ENCODE measurements at places on chromosomes 3 and 15.

- DNase-seq, result no peak
Measured at GRCh38 chr3:125359700-125360099, 15.4 kb downstream of the ZNF148 start.

- no peak for DNase-seq
Measured at GRCh38 chr15:73078291-73078690, 26.0 kb downstream of the NEO1 start.

DNA sequence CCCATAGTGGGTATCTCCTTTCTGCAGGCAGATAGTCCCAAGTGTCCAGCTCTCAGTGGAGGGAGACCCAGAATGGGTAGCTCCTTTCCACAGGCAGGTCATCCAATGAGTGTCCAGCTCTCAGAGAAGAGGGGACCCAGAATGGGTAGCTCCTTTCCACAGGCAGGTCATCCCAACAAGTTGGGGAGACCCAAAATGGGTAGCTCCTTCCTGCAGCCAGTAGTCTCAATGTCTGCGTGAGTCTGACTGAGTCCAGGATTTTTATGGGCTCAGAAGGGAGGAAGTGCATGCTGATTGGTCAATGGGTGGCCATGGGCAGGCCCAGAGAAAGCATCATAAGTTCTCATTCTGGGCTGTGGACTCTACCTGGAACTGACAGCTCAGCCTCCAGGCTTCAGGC, 150.7 kb upstream of the P2RY1 start:
- DNase-seq, result no peak

DNA sequence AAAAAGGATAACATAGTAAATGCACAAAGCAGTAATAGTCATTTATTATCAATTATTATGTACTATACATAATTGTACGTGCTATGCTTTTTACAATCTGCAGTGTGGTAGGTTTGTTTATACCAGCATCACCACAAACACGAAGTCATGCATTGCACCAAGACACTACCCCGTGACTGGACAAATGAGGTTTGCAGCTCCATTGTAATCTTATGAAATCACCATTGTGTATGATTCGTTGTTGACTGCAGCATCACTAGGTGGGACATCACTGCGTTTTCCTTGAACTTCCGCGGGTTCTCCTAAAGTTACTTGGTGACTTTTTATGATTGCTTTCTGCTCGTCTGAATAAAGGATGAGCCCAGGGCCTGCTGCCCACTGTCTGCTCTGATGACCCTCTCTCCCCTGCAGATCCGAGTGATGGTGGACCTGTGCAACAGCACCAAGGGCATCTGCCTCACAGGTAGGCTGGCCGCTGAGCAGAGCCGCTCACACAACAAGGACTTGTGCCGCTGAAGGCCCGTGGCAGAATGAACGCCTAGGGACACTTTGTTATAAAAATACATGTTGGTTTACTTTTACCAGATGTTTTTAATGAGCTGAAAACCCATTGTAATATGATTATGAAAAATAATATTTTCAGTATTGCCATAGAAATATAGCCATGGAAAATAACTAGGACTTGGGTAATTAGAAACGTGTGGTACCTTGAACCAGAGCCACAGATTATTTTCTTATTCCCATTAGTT, 35.8 kb downstream of the GLDN start:
- no peak for DNase-seq

DNA sequence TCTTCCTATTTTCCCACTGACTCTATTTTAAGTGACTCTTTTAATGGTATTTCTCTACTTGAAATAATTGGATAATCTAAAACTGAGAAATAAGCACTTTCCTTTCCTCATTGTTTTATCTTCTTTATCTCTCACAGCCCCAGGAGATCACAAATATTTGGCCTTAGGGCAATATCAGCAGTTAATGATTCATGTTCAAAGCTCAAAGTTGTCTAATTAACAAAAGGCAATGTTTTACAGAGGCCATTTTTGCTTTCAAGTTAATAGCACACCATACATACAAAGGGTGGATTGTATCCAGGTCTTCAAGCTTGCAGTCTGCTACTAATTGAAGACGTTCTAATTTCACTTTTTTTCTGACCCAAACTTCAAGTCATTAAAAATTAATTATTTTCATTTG, 120.1 kb downstream of the LRRN1 start:
- DNase-seq, result no peak

DNA sequence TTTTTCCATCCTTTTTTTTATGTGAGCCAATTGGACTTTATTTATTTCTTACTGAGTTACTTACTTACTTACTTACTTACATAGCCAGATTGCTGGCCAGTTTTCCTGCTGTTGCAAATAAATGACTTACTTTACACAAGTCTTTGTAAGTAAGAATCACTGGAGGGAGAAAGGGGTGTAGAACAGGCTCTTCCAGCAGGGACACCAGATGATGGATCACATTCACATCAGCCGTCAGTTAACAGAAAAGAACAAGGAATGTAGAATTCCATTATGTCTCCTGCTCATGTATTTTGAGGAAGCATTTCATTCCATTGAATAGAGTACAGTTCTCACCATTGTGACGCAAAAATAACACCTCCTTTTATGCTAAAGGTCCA, 188.6 kb downstream of the FNDC3B start:
- DNase-seq, result no peak

DNA sequence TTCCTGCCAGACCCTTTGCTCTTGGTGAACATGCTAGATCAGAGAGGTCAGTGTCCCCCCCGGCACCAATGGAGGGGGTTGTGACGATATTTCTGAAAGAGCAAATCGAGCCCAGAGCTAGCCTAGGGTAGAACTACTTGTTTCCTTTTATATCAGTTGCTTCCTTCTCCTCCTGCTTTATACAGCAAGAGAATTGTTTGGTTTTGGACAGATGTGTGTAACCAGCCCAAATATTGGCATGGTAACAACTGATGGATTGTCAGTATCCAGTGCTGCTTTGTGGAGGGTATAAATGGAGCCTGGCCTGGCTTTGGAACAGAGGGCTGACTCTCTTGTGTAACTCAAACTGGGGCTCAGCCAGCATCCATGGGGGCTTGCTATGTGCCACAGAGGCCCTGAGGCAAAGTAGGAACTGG, 27.2 kb downstream of the SNX1 start:
- no peak for DNase-seq

DNA sequence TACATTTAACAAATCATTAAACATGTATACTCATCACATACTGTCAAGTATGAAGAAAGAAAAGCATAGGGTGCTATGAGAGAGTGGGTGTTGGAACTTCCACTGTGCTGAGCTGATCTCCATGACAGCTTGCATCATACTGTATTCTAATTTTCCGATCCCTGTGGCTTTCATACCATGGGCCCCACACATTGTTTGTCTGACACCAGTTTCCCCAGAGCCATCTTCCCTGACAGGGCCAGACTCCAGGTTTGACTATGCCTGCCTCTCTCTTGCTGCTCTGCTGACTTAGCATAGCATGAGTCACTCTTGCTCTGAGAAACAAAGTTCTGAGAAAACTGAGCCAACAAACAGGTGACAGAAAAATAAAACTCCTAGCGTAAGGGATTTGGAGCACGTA, 37.0 kb upstream of the CASR start:
- no peak for DNase-seq

DNA sequence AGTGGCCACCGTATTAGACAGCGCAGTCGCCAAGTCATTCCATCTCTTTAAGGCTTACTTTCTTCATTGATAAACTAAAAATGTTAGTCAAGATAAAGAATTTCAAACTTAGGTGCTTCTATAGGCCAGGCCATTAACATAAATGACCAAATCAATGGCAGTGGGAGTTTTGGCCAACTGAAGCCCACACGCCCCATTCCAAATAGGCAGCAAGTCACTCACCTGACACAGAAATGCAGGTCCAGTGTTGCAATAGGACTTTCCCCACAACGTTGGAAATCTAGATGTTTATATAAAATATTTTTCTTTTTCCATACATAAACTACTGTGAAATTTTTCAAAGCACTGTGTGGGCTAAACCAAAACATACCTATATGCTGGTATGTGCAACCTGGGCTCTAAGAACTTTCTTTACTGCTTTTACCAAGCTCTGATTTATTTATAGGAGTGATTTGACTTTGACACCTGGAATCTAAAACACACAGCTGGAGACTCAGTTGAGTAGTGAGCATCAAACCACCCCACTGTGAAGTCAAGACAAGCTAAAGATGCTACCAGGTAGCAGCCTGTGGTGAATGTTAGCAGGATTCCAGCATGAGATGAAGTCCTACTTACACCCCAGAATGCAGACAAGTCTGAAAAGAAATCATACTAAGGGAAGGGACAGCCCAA, 15.1 kb downstream of the GOLIM4 start:
- DNase-seq, result no peak

DNA sequence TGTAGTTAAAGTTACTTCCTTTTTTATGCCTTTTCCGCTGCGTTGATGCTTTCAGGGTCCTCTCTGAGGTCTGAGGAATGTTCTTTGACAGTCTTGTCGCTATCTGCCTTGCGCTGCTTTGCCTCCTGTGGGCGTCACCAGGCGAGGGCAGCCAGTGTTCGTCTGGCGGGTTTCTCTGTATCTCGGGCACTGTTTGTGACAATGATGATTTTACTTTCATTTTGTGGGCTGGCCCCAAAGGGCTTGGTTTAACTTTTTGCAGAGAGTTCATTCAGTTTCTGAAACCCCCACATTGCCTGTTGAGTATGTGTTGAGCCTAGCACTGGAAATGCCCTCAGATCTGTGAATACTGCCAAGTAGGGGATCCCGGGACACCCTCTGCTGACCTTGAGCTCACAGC, 24.6 kb upstream of the SACM1L start:
- no peak for DNase-seq

DNA sequence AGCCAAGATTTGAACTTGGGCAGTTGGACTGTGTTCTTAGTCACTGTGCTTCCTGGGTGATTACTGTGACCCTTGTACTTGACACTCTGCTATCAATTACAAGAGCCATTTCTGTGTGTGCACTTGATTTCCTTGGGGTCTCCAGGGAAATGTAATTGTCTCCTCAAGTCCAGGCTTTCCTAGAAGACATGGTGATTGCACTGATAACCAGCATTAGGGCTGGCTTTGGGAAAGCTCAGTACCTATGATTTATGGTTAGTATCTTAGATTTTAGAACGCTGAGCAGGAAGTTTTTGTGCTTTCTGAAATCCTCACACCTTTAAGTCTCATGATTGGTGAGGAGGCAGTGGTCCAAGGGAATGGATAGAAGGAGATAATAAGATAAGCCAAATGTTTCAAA, 1.6 kb upstream of the CLDN11 start:
- no peak for DNase-seq

DNA sequence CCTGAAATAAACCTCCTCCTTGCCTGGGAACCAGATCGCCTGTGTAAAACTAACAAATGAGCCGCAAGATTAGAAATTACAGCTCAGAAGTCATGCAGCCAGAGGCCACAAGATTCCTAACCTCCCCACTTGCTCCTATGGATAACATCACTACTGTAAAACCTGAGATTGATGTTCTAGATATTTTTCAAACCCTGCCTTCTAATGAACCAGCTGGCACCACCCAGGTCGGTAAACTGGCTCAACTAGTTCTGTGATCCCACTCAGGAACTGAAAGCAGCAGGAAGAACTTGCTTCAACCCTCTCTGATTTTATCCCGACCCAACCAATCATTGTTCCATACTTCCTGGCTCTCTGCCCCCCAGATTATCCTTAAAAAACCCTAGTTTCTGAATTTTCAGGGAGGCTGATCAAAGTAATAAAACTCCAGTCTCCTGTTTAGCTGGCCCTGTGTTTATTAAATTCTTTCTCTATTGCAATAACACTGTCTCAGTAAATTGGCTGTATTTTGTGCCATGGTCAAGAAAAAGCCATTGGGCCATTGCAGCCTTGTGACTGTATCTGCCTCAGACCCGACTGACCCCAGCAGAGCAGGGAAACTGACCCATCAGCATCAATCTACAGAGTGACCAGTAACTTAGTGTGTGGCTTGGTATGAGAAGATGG, 98.9 kb downstream of the RPLP1 start:
- DNase-seq, result no peak

DNA sequence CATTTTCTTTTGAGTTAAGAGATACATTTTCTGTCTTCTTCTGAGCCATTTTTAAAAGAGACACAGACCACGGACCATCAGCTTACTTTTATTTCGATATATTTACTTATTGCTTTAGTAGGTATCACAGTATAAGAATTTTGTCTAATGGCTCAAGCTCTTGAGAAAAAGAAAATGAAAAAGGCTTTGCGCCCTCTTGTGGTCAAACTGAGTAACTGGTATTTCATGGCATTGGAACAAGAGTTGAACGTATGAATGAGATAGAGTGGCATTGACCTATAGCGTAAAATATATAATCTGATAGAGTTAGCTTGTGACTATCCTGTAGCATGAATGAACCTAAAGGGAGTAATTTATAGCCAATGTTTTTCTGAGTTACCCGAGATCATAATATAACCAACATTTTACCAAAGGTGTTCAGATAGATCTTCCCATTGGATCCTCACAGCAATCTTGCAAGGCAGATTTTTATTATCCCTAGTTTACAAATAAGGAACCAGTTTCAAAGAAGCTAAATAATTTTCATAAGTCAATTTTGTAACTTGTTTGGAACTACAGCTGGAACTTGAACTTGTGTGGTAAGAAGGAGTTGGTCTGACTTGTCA, 154.6 kb downstream of the POLR2M start:
- DNase-seq, result no peak

DNA sequence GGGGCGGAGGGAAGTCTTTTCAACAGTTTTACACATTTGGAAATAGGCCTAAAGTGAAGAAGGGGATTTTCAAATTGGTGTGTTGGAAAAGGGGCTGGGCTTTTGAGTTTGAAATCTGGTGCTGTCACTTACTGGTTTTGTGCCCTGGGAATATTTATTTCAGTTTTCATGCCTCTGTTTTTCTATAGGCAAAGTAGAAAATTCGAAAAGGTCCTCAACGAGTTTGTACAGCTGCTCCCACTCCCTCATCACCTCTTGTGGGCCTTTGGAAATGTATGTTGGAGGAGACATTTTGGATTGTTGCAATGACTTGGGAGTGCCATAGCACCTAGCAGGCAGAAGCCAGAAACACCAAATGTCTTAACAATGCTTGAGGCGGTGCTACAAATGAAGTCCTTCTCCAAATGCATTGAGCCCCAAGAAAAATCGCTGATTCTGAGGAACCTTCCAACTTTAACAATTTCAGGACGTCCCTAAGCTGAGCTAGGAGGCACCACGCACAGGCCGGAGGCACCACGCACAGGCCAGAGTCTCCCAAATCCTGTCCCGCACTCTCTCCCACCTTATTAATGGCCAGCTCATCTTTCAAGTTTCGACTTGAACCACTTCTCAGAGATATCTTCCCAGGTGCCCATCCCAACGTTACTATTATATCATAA, 639 bp upstream of the POLR2M start:
- no peak for DNase-seq

DNA sequence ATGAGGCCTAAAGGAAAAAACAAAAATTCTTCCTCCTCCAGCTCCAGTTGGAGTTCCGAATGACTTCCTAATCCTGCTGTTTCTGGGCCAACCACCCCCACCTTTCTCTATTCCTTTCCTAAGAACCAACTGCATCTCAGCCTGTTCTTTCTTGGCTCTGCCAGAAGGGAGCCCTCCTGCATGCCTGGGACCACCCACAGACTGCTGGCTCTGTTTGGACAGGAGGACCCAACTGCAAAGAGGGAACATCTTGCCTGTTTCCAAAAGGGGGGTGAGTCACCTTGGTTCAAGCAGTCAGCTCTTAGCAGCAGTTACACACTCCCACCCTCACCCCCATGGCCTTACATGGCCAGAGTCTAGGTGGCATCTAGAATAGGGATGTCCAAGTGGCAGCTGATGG, 116.0 kb upstream of the PRICKLE2 start:
- DNase-seq, result no peak
